ENCODE measurements at places on chromosomes 16 and 17.

GRCh38 chr17:77891602-77892001, 66.9 kb upstream of the TNRC6C start:
- DNase-seq = no peak

DNA sequence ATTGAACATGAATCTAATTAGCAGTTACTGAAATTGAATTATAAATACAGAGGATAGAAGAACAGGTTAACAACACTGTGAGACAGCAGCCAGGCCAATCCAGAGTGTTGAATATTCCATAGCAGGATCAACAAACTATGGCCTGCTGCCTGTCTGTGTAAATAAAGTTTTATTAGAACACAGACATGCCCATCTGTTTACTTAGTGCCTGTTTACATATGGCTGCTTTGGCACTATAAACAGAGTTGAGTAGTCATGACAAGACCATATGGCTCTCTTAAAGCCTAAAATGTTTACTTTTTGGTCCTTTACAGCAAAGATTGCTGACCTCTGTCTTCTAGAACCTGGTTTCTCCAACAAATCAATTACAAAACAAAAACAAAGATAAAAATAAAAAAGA, 115.4 kb upstream of the CDC42EP4 start:
- DNase-seq = no peak

- DNase-seq = no peak
Measured at GRCh38 chr16:89602273-89602951, 11.0 kb upstream of the DPEP1 start.

- no peak for DNase-seq
Measured at GRCh38 chr16:67349172-67349571, 22.6 kb downstream of the LRRC36 start.

All from activated CD4-positive, CD25-positive, alpha-beta regulatory T cell (primary cell).